ENCODE measurements at places on chromosomes 12 and 14. TPM values are rescaled to one million over a fixed set of nuclear protein-coding genes. Genes with fewer than 3 reads are reported as not detected.

GRCh38 chr14:66910311-66910840 lies 278.9 kb upstream of the GARIN2 start:
- no peaks in the 10 kb centered on the region for H3K4me1 ChIP-seq
- no peak overlapping the region for H3K4me3 ChIP-seq

DNA sequence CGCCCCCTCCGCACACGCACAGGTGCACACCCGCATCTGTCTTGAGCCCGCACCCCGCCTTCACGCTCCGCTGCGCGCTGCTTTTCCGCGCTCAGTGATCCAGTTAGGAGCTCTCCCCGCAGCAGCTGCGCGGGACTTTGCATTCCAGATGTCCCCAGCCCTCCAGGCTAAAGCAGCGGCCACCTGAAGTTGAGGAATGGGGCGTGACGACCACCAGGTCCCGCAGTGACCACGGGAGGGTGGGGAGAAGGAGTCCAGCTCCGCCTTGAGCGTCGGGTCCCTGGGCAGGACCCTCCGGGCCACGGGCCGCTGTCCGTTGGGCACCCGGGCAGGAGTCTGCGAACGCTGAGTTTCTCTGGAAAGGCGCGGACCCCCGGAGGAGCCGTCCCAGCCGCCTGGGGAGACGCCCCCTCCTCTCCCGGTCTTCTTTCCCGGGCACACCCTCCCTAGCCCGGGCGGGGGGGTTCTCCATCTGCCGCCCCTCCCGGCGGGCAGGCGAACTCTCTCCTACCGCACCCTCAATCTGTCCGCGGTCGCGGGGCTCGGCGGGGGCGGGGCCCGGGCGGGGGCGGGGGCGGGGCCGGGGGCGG lies 334 bp upstream of the TMEM132C start:
- H3K4me3 ChIP-seq = peak overlapping the region; percentile 51
- no peaks in the 10 kb centered on the region for H3K36me3 ChIP-seq
- no peak for DNase-seq
- H3K27ac ChIP-seq = peak overlapping the region; percentile 59
- H3K4me1 ChIP-seq = peaks cover 8% of the 10 kb centered on the region

DNA sequence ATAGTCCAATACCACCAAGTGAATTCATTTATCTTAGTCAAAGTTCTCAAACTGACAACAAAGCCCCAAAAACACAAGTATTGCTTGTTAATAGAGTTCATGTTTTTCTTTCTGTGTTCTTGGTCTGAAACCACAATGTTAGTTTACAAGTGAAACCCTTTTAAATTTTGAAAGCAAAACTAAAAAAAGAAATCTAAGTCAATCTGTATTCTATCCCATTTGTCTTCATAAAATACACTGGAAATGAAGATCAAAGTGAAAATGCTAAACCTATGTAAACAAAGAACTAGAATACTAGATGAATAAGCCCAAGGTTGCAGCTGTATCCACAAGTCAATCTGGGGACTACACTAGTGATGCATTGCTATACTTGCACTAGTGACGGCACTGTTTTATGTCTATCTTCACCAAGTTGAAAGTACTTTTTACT lies 10.4 kb downstream of the MAP4K5 start:
- no peaks in the 10 kb centered on the region for H3K27me3 ChIP-seq
- no peak overlapping the region for H3K4me3 ChIP-seq
- DNase-seq = no peak
- H3K36me3 ChIP-seq = no peaks in the 10 kb centered on the region
- H3K4me1 ChIP-seq = peaks cover 89% of the 10 kb centered on the region
- peak overlapping the region; percentile 81 for H3K27ac ChIP-seq

DNA sequence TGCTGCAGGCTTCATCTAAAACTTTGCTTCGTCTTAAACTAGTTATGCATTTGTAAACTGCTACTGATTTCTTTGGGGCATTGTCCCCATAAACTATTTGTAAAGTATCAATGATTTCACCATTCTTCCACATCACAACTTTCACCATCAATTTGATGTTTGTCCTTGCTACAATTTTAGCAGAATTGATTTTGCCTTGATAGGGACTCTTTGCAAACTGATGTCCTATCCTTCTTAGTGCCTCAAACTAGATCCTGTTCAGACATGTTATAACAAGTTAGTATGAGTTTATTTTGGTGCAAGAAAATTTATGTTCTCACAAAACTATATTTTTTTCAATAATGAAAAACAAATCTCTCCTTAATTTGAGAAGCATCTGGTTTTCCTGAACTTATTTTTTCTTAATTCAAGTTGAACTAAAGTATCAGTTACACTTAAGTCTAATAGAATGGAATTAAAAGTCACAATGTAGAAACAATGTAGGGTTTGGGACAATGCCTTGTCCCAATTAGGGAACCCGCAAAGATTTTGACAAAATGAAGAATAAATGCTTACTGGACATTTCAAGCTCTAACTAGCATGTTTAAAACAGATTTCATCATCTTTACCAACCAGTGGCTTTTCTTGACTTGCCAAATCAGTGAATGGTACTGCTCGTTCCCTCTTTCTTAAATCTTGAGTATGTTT lies 10.1 kb upstream of the ARID4A start:
- H3K4me3 ChIP-seq = no peak overlapping the region
- H3K4me1 ChIP-seq = no peaks in the 10 kb centered on the region
- no peaks in the 10 kb centered on the region for H3K27me3 ChIP-seq
- peaks cover 10% of the 10 kb centered on the region for H3K36me3 ChIP-seq
- no peak overlapping the region for H3K27ac ChIP-seq

DNA sequence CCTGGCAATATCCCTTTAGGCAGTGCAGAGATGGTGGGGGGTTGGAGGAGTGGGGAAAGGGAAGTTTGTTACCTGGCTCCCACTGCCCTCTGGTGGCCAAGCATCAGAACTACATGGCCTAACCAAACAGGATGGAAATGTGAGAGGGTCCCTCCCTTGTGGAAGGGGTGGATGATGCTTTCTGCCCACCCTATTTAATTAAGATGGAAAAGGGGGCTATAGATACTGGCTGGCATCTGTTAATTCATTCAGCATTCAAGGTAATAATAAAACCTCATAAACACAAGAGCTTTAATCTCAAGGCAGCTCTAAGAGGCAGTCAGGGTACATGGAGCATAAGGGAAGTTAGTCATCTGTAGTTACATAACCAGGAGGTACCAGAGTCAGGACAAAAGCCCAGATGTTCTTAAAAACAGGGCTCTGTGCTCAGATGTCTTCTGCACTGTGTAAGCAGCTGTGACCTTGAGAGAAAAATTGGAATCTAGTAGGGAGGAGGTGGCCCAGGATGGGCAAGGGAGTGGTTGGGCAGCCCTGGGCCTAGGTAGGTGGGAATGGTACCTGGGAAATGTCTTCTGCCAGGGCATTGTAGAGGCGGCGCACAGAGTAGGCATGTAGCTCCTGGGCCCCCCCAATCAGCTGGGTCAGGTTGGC lies 4.6 kb downstream of the AP1G2 start:
- H3K4me1 ChIP-seq = peaks cover 25% of the 10 kb centered on the region
- no peaks in the 10 kb centered on the region for H3K27me3 ChIP-seq
- H3K4me3 ChIP-seq = no peak overlapping the region
- H3K36me3 ChIP-seq = peaks cover 81% of the 10 kb centered on the region
- DNase-seq = no peak

- DNase-seq = no peak
- no peak overlapping the region for H3K4me3 ChIP-seq
- no peaks in the 10 kb centered on the region for H3K36me3 ChIP-seq
- H3K27ac ChIP-seq = no peak overlapping the region
These were observed 132.3 kb downstream of the DERA start for GRCh38 chr12:16043480-16043879.

DNA sequence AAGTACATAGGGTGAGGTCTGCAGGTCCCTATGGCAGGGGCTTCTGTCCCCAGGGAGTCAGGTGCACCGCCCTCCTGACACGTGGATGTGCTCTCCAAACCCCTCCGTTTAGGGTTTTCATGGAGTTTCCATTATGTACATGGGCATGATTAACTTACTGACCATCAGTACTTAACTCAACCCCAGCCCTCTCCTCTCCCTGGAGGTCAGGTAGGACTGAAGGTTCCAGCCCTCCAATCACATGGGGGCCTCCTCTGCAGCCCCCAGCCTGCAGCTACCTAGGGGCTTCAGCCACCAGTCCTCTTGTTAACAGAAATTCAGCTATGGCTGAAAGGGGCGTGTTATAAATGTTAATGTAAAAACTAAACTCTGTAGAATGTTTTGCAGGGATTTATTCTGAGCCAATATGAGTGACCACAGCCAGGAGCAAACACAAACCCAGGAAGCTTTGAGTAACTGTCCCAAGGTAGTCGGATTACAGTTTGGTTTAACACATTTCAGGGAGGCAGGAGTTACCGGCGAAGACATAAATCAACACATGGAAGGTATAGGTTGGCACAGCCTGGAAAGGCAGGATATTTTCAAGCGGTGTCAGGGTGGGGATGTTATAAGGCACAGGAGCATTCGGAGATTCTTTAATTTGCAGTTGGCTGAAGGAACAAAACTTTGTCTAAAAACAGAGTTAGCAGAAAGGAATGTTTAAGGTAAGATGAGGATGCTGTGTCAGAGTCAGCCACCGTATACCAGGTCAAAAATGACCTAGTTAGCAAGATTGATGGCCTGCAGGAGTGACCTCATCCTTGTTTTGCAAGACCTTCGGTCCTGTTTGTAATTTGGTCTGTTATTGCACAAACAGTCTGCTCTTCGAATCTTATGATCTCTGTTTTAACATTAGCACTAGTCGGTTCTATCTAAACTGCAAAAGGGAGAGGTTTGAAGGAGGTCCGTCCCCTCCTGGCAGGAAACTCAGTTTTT lies 75.2 kb downstream of the TNFAIP2 start:
- H3K27ac ChIP-seq = peak overlapping the region; percentile 69
- no peaks in the 10 kb centered on the region for H3K36me3 ChIP-seq
- no peaks in the 10 kb centered on the region for H3K27me3 ChIP-seq
- no peak for DNase-seq
- H3K4me3 ChIP-seq = no peak overlapping the region

GRCh38 chr12:22117563-22118237 lies 71.7 kb downstream of the CMAS start:
- no peaks in the 10 kb centered on the region for H3K36me3 ChIP-seq
- H3K4me3 ChIP-seq = no peak overlapping the region
- no peak for DNase-seq
- H3K4me1 ChIP-seq = no peaks in the 10 kb centered on the region

- no peaks in the 10 kb centered on the region for H3K36me3 ChIP-seq
- no peaks in the 10 kb centered on the region for H3K27me3 ChIP-seq
- H3K4me1 ChIP-seq = no peaks in the 10 kb centered on the region
- H3K27ac ChIP-seq = no peak overlapping the region
These were observed 77.1 kb downstream of the KCNMB4 start for GRCh38 chr12:70443062-70443673.

- H3K27me3 ChIP-seq = no peaks in the 10 kb centered on the region
- peaks cover 22% of the 10 kb centered on the region for H3K4me1 ChIP-seq
- H3K27ac ChIP-seq = no peak overlapping the region
- no peaks in the 10 kb centered on the region for H3K36me3 ChIP-seq
These were observed 384.5 kb upstream of the DDHD1 start for GRCh38 chr14:53537422-53538315.

GRCh38 chr14:101908795-101909194 lies 55.6 kb upstream of the DYNC1H1 start:
- no peak overlapping the region for H3K4me3 ChIP-seq
- H3K4me1 ChIP-seq = no peaks in the 10 kb centered on the region
- no peak for DNase-seq

DNA sequence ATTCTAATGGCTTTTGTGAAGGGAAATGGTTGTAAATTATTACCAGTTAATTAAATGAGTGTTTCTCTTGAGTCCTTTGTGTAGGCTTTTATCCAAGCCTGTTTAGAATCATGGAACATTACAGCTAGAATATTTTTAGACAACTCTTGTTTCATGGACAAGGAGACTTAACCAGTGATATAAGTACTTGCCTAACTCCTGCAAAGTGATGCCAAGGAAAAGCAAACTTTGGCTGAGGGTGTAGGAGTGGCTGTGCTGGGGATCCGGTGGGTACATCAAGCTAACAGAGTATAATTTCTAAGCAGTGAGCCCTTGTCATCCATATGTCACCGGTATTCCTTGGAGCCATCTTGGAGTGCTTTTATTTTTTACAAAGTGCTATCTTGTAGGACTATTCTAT lies 61.5 kb downstream of the PRKCH start:
- DNase-seq = no peak
- H3K27ac ChIP-seq = no peak overlapping the region
- no peaks in the 10 kb centered on the region for H3K27me3 ChIP-seq
- peaks cover 76% of the 10 kb centered on the region for H3K4me1 ChIP-seq

GRCh38 chr14:66476964-66477363 lies 9.2 kb upstream of the CCDC196 start:
- no peaks in the 10 kb centered on the region for H3K36me3 ChIP-seq
- no peaks in the 10 kb centered on the region for H3K4me1 ChIP-seq
- H3K27me3 ChIP-seq = no peaks in the 10 kb centered on the region
- no peak overlapping the region for H3K27ac ChIP-seq
- H3K4me3 ChIP-seq = no peak overlapping the region

DNA sequence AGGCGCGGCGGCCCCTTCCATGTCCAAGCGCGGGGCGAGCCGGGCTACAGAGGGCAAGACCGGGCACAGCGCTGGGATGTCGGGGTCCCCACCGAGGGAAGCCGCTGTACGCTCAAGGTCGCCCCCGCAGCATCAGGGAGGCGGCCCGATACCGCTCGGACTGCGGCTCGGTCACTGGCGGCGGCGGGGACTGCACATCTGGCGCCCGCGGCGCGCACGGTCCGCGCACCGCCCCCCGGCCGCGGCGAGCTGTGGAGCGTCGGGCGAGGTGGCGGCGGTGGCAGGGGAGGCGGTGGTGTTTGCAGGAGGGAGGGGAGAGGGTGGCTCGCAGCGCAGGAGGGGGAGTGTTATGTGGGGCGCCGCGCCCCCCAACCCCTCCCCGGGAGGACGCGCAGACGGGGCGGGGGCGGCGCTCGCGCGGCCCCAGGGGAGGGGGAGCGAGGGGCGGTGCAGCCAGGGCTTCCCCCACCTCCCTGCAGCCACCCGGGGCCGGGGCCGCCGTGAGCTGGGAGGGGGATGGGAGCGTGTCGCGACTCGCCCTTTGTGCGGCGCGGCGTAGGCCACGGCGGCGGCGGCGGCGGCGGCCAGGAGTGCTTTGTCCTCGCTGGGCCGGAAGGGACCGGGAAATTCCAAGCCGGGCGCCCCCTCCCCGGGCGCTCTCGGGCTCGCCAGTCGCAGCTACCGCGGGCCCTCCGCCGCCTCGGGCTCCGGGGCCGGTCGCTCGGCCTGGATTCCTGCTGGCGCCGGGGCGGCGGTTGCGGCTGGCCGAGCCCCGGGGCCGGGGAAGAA lies at the start of gene NUAK1:
Gene NUAK1 (minus strand): TSS at position 322 of the 789 bp plus-strand sequence. CDS start 301 bp downstream, at position 21.
- DNase-seq = no peak
- H3K27ac ChIP-seq = peak within 1 kb of the TSS; percentile 93
- H3K36me3 ChIP-seq = no peaks in the 10 kb centered on the region
- no peaks in the 10 kb centered on the region for H3K27me3 ChIP-seq

GRCh38 chr14:63308723-63309317 lies 9.9 kb downstream of the GPHB5 start:
- no peak for DNase-seq
- no peaks in the 10 kb centered on the region for H3K27me3 ChIP-seq
- H3K36me3 ChIP-seq = no peaks in the 10 kb centered on the region
- H3K27ac ChIP-seq = no peak overlapping the region
- H3K4me1 ChIP-seq = no peaks in the 10 kb centered on the region
- no peak overlapping the region for H3K4me3 ChIP-seq

MYH6 gene
- not detected for total RNA-seq

SLC22A17 gene
- total RNA-seq = 5.4 TPM

FOXN4 gene
- not detected for total RNA-seq

DPF3 gene
- total RNA-seq = 0.61 TPM

GIT2 gene
- total RNA-seq = 31.9 TPM

IGF1 gene
- total RNA-seq = 36.3 TPM

CMA1 gene
- total RNA-seq = not detected

Measured in esophagus squamous epithelium (tissue), 5 donors.